Mesenchymal stem cell (in vitro differentiated cells and primary cell): ENCODE measurements at places on chromosomes 1 and 21.

- H3K27ac ChIP-seq: no peak overlapping the region
- H3K27me3 ChIP-seq: no peaks in the 10 kb centered on the region
- DNase-seq: peak; percentile 42
- no peak overlapping the region for H3K4me3 ChIP-seq
- no peaks in the 10 kb centered on the region for H3K4me1 ChIP-seq
Measured at GRCh38 chr1:101587741-101588140, 350.9 kb downstream of the S1PR1 start.

- H3K27me3 ChIP-seq: no peaks in the 10 kb centered on the region
- no peak overlapping the region for H3K4me3 ChIP-seq
- H3K4me1 ChIP-seq: peaks cover 17% of the 10 kb centered on the region
- no peak overlapping the region for H3K27ac ChIP-seq
- peaks cover 58% of the 10 kb centered on the region for H3K36me3 ChIP-seq
Measured at GRCh38 chr1:19365721-19366120, 53.6 kb downstream of the SLC66A1 start.

GRCh38 chr1:101262630-101263348 is 26.0 kb downstream of the S1PR1 start:
- DNase-seq: peak; percentile 24
- no peaks in the 10 kb centered on the region for H3K27me3 ChIP-seq
- no peak overlapping the region for H3K27ac ChIP-seq
- H3K4me3 ChIP-seq: no peak overlapping the region
- no peaks in the 10 kb centered on the region for H3K4me1 ChIP-seq

- H3K36me3 ChIP-seq: no peaks in the 10 kb centered on the region
- H3K27me3 ChIP-seq: no peaks in the 10 kb centered on the region
- H3K27ac ChIP-seq: no peak overlapping the region
- DNase-seq: no peak
Measured at GRCh38 chr1:198435056-198435455, 105.4 kb downstream of the ATP6V1G3 start.

GRCh38 chr1:33182401-33182841 is 578 bp upstream of the TRIM62 start:
- DNase-seq: peak; percentile 69
- peaks cover 28% of the 10 kb centered on the region for H3K4me1 ChIP-seq
- H3K4me3 ChIP-seq: peak overlapping the region; percentile 87
- peak overlapping the region; percentile 88 for H3K27ac ChIP-seq
- H3K36me3 ChIP-seq: peaks cover 19% of the 10 kb centered on the region
- no peaks in the 10 kb centered on the region for H3K27me3 ChIP-seq

DNA sequence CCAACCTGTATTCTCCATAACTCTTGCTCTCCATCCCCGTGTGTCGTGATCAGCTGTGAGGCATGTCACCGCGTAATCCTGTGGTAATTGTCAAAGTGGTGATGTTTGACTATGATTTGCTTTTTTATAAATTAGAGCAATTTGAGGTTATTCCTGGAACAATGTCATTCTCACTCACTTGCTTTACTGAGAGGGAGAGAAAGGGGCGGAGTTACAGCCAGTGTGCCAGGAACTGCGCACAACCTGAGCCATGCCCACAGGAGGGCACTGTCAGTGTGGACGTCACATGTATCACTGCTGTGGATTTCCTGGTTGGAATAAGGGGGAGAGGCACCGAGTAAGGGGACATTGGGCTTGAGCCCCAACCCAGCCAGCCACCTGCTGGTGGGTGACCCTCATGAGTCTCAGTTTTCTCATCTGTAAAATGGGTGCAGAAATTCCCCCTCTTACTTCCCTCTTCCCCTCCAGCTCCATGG is 6.9 kb downstream of the ADGRB2 start:
- no peak overlapping the region for H3K4me3 ChIP-seq
- H3K36me3 ChIP-seq: no peaks in the 10 kb centered on the region
- H3K27me3 ChIP-seq: no peaks in the 10 kb centered on the region
- no peak for DNase-seq
- peaks cover 38% of the 10 kb centered on the region for H3K4me1 ChIP-seq

GRCh38 chr21:34642211-34643075 is 26.4 kb upstream of the CLIC6 start:
- H3K27ac ChIP-seq: no peak overlapping the region
- no peaks in the 10 kb centered on the region for H3K36me3 ChIP-seq
- H3K4me1 ChIP-seq: peaks cover 1% of the 10 kb centered on the region
- peaks cover 6% of the 10 kb centered on the region for H3K27me3 ChIP-seq
- peak; percentile 55 for DNase-seq

DNA sequence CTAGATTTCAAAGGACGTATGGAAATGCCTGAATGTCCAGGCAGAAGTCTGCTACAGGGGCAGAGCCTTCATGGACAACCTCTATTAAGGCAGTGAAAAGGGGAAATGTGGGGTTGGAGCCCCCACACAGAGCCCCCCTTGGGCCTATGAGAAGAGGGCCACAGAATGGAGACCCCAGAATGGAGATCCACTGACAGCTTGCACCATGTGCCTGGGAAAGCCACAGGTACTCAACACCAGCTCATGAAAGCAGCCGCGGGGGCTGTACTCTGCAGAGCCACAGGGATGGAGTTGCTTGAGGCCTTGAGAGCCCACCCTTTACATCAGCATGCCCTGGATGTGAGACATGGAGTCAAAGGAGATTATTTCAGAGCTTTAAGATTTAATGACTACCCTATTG is 108.7 kb downstream of the DMRTB1 start:
- peaks cover 9% of the 10 kb centered on the region for H3K4me1 ChIP-seq
- peaks cover 16% of the 10 kb centered on the region for H3K27me3 ChIP-seq
- DNase-seq: no peak

- DNase-seq: peak; percentile 39
- no peak overlapping the region for H3K27ac ChIP-seq
- peaks cover 3% of the 10 kb centered on the region for H3K27me3 ChIP-seq
- H3K36me3 ChIP-seq: no peaks in the 10 kb centered on the region
Measured at GRCh38 chr21:45891388-45892155, 90.0 kb upstream of the COL6A1 start.

DNA sequence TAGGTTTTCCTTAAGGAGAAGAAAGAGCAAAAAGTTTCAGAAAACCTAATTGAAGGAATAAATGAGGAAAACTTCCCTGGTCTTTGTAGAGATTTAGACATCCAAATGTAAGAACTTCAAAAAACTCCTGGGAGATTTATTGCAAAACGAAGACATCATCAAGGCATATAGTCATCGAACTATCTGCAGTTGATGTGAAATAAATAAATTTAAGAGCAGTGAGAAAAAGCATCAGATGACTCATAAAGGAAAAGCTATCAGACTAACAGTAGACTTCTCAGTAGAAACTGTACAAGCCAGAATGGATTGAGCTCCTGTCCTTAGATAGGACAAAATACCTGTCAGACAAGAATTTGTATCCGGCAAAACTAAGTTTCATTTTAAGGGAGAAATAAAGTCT is 569.4 kb upstream of the ADAMTS5 start:
- peak; percentile 45 for DNase-seq
- H3K4me1 ChIP-seq: no peaks in the 10 kb centered on the region

DNA sequence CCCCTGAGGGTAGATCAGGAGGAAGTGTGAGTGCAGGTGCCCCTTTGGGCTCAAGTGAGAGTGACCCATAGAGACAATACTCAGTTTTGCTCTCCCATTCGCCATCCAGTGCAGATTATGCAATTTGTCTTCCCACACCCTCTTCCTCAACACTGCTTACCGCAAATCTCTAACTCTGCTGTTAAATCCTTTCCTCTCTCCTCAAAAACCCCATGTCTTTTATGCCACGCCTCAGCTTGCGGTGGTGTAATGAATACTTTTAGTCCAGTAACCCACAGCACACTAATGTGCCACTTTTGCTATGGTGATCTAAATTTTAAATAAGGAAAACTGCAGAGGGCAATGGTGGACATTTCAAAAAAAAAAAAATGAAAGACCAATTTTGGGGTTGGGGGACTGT is 57.7 kb downstream of the PRRX1 start:
- peaks cover 99% of the 10 kb centered on the region for H3K36me3 ChIP-seq
- no peaks in the 10 kb centered on the region for H3K4me1 ChIP-seq
- H3K27ac ChIP-seq: no peak overlapping the region
- no peaks in the 10 kb centered on the region for H3K27me3 ChIP-seq

GRCh38 chr21:41325138-41325912 is 8.7 kb downstream of the FAM3B start:
- no peaks in the 10 kb centered on the region for H3K36me3 ChIP-seq
- peaks cover 16% of the 10 kb centered on the region for H3K27me3 ChIP-seq
- no peaks in the 10 kb centered on the region for H3K4me1 ChIP-seq
- no peak for DNase-seq
- no peak overlapping the region for H3K27ac ChIP-seq
- H3K4me3 ChIP-seq: no peak overlapping the region

DNA sequence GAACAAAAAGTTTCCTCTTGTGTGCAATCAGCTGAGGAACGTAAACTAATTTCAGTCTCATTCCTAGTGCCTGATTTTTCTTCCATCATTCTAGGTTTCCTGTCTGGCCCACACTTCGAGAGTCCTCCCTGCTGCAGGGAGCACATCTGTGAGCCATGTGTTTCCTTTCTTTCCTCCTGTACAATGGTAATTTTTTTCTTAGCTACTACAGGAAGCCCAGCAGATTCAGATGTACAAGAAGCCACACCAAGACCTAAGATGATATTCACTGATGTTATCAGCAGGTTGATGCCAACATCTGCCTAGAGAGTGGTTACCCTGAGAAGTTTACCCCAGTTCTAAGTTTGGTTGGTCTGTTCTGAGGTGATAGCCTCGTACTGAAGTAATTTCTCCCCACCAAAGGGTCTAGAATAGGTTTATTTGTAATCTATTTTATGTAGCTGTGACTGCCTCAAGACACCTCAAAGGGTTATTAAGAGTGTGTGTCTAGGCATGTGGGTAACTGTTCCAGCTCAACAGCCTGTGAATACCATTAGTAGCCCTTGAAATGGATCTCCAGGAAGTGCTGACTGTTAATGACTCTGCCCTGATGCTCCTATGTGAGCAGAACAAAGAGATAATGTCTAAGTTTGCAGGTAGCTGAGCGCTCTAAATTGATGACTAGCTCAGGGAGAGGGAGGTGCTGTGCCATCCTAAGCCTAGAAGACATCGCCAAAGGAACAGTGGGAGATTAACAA is 31.7 kb upstream of the CLDN14 start:
- DNase-seq: no peak
- H3K4me3 ChIP-seq: no peak overlapping the region
- H3K27ac ChIP-seq: no peak overlapping the region

DNA sequence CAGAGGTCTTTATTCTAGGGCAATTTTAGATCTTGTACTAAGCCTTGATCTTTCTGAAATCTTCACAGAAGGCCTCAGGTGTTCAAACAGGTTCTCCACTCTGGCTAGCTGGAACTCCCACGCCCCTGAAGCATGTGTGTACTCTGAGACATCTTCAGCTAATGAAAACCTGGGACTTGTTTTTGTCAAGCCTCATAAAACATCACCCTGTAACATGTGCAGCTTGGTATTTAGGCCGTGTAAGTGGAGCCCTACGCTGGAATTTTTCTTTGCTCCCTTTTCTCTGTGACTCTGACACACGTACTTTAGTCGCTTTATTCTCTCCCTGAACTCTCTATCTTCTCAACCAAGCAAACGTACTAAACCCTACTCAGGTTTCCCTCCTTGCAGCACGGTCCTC is 701.9 kb upstream of the ZP4 start:
- H3K4me3 ChIP-seq: no peak overlapping the region
- H3K4me1 ChIP-seq: no peaks in the 10 kb centered on the region
- H3K27ac ChIP-seq: no peak overlapping the region
- H3K36me3 ChIP-seq: no peaks in the 10 kb centered on the region
- no peaks in the 10 kb centered on the region for H3K27me3 ChIP-seq

DNA sequence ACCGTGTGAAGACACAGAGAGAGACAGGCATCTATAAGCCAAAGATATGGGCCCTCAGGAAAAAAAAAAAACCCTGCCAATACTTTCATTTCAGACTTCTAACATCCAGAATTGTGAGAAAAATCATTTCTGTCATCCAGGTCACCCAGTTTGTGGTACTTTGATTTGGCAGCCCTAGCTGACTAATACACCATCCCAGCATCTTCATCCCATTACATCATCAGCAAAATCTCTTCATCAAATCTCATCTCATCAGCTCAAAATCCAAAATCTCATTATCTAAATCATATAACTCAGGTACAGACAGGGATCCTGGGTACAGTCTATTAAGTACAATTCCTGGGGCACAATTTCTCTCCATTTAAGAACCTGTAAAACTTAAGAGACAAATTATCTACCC is 51.9 kb upstream of the GJA8 start:
- no peak overlapping the region for H3K4me3 ChIP-seq
- H3K4me1 ChIP-seq: no peaks in the 10 kb centered on the region
- no peaks in the 10 kb centered on the region for H3K27me3 ChIP-seq
- DNase-seq: no peak

DNA sequence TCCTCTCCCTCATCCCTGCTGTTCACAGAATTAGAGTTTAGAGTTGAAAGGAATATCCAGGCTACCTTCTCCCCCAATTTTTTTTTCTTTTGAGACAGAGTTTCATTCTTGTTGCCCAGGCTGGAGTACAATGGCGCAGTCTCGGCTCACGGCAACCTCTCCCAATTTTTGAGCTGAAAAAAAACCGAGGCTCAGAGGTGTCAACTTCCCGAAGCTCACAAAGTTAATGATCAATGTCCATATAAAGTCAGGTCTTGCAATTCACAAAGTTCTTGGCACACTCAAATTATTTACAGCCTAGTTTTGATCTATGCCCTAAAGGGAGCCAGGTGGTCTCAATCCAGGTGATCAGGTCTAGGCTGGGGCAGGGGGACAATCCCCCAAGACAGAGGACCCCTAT is 797 bp upstream of the LEFTY1 start:
- H3K27me3 ChIP-seq: no peaks in the 10 kb centered on the region
- H3K27ac ChIP-seq: no peak overlapping the region
- H3K4me3 ChIP-seq: no peak overlapping the region
- H3K36me3 ChIP-seq: no peaks in the 10 kb centered on the region

GRCh38 chr1:4121834-4122512 is 221.9 kb upstream of the C1orf174 start:
- H3K4me1 ChIP-seq: no peaks in the 10 kb centered on the region
- no peak overlapping the region for H3K27ac ChIP-seq
- DNase-seq: no peak
- no peak overlapping the region for H3K4me3 ChIP-seq
- no peaks in the 10 kb centered on the region for H3K36me3 ChIP-seq

- no peak overlapping the region for H3K4me3 ChIP-seq
- no peak overlapping the region for H3K27ac ChIP-seq
- no peaks in the 10 kb centered on the region for H3K36me3 ChIP-seq
- no peaks in the 10 kb centered on the region for H3K4me1 ChIP-seq
- no peaks in the 10 kb centered on the region for H3K27me3 ChIP-seq
Measured at GRCh38 chr1:163657719-163658118, 336.0 kb downstream of the NUF2 start.
